ENCODE measurements at places on chromosomes 12 and 14.

DNA sequence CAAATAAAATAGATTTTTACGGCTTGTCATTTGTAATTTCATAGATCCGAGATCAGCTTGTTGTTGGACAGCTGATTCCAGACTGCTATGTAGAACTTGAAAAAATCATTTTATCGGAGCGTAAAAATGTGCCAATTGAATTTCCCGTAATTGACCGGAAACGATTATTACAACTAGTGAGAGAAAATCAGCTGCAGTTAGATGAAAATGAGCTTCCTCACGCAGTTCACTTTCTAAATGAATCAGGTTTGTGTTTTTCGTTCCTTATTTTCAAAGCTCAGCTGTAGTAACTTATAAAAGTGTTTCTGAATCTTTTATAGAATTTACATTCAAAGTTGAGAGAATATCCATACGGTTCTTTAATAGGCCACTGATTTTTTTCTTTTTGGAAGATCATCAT, 89.1 kb downstream of the LRRK2 start:
- no peak for DNase-seq

- DNase-seq, result no peak
These were observed 386.9 kb downstream of the ZFP36L1 start for GRCh38 chr14:68405961-68406360.

- no peak for DNase-seq
These were observed 107.5 kb upstream of the CNTN1 start for GRCh38 chr12:40584763-40585162.

DNA sequence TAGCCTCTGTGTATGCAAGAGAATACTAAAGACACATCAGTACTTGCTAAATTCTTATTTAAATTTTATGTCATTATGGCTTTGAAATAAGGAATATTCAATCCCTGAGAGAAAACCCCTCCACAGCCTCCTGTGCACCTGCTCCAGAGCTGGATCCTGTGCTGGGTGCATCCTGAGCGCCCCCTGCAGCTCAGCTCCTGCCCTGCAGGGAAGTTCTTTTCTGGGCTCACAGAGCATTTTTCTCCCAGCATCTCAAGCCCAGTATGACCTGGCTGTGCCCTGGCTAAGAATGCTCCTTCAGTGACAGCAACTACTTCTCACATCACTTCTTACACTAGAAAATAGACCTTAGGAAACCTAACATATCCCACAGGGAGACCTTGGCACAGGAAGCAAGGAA, 1211.7 kb downstream of the TMEM121 start:
- DNase-seq, result no peak

DNA sequence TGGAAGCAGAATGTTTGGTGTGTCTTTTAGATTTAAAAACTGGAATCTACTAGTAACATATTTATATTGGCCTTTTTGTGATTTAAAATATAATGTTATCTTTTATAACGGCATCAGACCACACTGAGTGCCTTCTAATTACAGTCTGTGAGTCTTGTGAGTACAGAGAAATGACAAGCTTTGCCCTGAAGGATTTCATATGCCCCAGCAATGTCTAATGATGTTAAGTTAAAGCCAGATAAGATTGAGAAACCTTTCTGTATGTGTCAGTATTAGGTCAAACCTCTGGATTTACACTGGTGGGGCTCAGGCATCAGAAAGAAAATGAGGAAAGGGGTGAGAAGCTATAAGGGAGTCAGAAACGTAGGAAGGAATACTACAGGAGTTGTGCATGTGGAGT, 25.2 kb downstream of the PLEKHA5 start:
- DNase-seq, result no peak

- no peak for DNase-seq
These were observed 55.2 kb downstream of the WDR20 start for GRCh38 chr14:102194856-102195255.

DNA sequence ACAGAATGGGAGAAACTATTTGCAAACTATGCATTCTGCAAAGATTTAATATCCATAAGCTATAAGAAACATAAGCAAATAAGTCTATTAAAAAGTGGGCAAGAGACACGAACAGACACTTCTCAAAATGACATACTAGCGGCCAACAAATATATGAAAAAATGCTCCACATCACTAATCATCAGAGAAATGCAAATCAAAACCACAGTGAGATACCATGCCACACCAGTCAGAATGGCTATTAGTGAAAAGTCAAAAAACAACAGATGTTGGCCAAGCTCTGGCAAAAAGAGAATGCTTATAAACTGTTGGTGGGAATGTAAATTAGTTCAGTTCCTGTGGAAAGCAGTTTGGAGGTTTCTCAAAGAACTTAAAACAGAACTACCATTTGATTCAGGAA, 121.3 kb downstream of the KCNMB4 start:
- no peak for DNase-seq
